ENCODE measurements at places on chromosomes 7 and 10. TPM values are rescaled to one million over a fixed set of nuclear protein-coding genes. Genes with fewer than 3 reads are reported as not detected.

Gene TAS2R3
- total RNA-seq: 0.44 TPM

Gene LIPM
- not detected for total RNA-seq

Gene MOGAT3
- total RNA-seq: not detected

Gene CALHM3
- total RNA-seq: not detected

Gene C10orf67
- not detected for total RNA-seq

Gene CTAGE4
- not detected for total RNA-seq

Gene SSC4D
- 0.22 TPM for total RNA-seq

Gene PRKCQ
- total RNA-seq: 0.44 TPM

Gene LBX1
- total RNA-seq: not detected

Gene INPP5A
- 24.4 TPM for total RNA-seq

Gene LRRN3
- total RNA-seq: not detected

Gene TCF7L2
- 1.8 TPM for total RNA-seq

Gene AKR1C8
- total RNA-seq: not detected

GRCh38 chr7:50367100-50367499, 62.6 kb downstream of the IKZF1 start:
- DNase-seq: no peak

- no peak for DNase-seq
These were observed 29.0 kb downstream of the MRPL32 start for GRCh38 chr7:42961170-42961569.

DNA sequence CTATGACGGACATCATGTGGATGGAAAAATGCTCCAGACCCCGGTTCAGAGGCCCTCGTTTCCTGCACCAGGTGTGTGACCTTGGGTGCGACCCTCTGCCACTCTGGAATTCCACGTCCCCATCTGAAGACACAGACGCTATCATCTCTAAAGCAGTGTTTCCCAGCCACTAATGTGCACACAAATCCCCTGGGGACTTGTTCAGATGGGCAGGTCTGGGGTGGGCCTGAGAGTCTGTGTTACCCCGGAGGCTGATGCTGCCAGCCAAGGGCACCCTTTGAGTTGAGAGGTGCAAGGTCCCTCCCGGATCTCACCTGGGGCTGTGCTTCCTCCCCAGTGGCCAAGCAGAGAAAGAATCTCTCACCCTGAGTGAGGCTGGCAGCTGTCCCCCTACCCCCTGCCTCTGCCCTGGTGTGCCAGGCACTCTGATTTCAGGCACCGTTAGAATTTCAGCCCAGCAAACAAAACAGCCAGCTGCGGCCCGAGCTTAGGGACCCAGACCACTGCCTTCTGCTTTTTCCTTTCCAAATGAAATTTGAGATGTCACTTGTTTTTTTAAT, 90.0 kb downstream of the SLIT1 start:
- DNase-seq: peak; percentile 8

- DNase-seq: peak; percentile 38
These were observed 14.9 kb upstream of the MRPS24 start for GRCh38 chr7:43884209-43884608.

DNA sequence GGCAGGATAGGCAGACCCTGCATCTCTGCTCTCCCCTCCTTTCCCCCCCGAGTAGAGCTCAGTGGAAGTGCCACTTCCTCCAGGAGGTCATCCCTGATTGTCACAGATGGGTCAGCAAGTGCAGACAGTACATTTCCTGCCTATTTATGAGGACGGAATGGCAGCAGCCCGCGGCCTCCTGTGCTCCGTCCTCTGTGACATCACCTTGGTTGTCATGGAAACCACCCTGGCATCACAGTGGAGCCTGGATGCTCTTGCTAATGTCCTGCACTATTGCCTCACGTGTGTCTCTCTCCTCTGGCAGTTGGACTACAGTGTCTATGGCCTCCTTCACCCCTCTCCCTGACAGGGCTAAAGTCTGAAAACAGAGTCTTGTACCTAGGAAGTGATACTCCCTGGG, 148.6 kb downstream of the SH3PXD2A start:
- DNase-seq: peak; percentile 56

DNA sequence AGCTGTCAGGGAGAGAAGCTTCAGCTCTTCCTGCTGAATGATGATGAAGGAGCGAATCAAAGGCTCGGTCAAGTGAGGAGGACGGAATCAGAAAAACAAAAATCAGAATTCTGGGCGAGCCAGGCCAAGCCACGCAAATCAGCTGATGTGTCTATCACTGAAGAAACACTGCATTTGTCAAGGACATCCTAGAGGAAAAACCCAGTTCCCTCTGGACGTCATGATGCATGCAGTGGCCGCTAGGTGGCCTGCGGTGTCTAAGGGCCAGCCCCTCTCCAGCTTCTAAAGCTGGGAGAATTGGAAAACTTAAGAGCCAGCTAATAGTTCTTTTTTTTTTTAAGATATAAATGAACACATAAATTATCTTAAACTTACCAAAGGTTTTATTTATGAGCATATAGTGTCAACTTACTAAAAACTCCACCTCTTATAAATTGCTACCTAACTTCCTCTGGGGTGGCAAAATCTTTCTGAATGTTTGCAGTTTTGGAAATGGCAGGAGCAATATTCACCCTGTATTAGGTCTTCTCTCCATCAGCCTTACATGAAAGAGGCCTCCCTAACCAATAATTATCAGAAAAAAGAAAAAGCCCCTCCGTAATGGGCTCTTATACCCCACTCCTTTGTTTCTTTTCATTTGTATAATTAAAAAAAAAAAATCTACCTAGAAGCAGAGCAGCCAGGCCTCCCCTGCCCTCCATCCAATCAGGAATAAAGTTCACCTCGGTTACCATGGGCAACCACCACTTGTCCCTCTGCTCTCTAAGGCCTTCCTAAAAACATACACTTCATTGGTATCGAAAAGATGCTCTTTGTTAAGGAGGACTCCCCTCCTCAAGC, 186.8 kb downstream of the USP6NL start:
- DNase-seq: peak; percentile 67

DNA sequence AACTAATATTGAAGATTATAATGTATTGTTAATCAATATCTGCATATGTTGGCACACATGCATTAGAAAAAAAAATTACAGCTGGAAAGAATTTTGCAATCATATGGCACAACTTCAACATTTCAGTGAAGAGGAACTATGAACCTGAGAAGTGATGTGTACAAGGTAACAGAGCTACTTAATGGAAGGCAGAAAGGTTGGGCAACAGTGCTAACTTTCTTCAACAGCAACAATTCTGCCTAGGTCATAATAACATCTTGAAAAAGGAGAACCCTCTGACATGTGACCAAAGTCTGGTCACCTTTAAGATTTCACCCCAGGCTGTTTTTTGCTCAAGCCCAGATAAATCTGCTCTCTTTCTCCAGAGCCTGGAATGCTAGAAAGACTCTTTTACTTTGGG, 47.9 kb upstream of the SKAP2 start:
- DNase-seq: no peak

DNA sequence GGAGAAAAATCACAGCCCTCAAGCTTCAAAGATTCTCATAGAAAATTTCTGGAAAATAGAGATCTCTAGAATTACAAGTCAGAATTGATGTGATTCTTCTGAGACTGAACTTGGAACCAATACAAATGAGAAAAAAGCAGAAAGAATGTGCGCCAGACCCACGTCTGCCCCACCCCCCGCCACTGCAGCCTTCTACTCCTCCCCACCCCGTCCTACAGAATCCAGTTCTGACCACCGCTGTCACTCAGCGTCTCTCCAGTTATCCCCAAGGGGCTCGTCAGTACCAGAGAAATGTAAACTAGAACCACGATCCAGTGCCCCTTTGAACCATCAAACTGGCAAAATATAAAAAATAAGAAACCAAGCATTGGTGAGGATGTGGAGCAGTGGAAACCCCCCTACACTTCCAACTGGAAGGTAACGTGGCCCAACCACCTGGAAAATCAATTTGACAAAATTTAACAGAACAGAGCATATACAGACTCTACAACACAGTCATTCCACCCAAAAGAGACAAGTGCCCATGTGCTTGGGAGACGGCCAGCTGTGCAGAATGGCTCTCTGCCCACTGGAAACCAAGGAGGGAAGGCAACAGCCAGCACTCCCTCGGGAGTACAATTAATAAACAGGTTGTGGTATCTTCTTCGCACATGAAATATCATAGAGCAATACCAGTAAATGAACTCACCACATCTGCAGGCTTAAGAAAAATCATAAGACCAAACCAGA, 397.9 kb downstream of the TNS3 start:
- no peak for DNase-seq

DNA sequence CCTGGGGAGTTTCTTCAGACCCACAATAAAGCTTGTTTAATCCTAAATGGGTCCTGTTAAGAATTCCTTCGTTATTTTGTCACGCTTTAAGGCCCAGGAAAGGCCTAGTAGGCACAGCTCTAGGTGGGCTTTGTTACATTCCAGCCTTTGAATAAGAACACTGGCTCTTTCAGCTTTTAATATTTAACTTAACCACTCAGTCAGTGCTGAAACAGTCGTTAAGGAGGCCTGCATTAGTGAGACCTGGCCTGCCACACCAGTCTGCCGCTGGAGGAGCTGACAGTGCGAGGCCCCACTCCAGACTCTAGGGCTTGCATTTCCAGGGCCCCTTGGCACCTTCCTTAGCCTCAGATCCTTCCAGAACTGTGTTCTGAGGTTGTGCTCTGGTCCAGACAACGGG, 351.4 kb downstream of the GLRX3 start:
- DNase-seq: no peak

GRCh38 chr7:39880556-39880955, 69.5 kb upstream of the CDK13 start:
- DNase-seq: no peak

GRCh38 chr7:51160990-51161615, 155.5 kb downstream of the COBL start:
- peak; percentile 76 for DNase-seq

DNA sequence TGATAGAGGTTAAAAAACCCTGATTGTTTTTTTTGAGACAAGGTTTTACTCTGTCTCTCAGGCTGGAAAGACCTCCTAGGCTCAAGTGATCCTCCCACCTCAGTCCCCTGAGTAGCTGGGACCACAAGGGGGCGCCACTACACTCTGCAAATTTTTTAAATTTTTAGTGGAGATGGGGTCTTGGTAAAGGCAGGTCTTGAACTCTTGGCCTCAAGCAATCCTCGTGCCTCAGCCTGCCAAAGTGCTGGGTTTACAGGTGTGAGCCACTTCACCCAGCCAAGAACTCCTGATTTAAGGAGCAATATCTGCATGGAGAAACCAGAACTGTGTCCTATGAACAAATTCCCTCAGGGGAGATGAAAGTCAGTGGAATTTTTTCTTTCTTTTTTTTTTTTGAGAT, 7.3 kb upstream of the KLHDC10 start:
- DNase-seq: peak; percentile 56

DNA sequence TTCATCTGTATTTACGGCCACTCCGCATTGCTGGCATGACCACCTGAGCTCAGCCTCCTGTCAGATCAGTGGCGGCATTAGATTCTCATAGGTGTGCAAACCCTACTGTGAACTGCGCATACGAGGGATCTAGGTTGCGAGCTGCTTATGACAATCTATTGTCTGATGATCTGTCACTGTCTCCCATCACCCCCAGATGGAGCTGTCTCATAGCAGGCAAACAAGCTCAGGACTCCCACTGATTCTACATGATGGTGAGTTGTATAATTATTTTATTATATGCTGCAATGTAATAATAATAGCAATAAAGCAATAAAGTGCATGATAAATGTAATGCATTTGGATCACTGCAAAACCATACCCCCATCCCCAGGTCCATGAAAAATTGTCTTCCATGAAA, 1172.9 kb upstream of the AUTS2 start:
- DNase-seq: no peak

DNA sequence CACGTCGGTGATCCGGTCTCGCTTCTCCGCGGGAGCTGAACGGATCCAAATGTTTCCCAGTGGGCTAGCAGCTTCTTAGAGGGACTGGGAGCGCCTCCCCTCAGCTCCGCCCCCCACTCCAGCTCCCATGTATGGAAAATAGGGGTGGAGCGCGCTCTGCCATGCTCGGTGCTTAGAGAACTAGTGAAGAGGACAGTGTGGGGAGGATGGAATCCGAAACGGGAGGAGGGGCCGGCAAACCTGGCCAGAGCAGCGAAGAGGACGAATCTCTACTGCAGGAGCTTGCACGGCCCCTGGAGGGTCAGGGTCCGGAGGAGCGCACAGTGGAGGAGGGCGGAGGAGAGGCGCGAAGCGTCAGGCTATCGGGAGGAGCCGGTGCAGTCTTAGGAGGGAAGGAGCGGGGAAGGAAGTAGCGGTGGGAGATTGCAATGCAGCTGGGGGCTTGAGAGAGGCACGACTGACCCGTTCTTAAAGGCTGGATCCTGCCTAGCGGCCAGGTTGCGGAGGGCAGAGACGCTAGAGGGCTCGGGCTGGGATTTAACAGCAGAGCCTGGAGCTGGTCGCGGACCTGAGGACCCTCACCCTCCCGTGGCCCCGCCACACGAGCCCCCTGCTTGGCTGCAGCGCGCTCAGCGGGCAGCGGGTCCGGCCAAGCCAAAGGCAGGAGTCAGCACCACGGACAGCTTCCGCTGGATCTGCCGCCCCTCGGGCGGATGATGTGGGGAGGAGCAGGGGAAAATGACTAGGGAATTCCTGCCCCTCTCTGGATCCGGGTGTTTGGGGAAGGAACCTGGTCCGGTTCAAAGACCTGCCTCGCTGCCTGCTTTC, at the start of gene PRLHR:
Gene PRLHR (minus strand): TSS at position 51 of the 828 bp plus-strand sequence. CDS start 404 bp downstream, outside the sequence.
- peak; percentile 36 for DNase-seq

DNA sequence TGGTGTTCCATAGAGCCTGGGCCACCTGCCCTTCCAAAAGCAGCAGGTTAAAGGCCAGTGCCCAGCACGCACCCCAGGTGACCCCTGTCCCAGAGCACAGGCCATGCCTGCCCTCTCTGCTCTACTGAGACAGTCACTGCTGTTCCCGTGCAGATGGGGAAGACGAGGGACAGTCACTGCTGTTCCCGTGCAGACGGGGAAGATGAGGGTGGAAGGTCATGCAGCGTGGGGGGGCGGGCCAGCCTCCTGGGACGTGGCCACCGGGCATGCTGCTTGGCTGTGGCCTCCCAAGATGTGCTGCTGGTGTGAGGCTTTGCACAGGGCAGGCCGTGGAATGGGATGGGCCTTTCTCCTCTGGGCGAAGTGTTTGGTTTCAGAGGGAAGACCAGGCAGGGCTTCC, 18.4 kb downstream of the LRRC27 start:
- no peak for DNase-seq

DNA sequence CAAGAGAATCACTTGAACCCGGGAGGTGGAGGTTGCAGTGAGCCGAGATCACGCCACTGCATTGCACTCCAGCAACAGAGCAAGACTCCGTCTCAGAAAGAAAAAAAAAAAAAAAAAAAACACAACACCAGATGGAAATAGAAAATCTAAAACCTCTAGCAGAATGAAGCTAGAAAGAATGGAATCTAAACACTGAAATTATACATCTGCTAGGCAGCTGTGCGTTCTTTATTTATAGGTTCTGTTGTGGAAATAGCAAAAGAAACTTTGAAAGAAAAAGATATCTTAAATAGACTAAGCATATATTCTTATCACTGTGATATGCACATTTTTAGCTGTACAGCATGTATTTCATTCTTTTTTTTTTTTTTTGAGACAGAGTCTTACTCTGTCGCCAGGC, 17.1 kb downstream of the BMPR1A start:
- DNase-seq: no peak

Data from lung microvascular endothelial cell (primary cell).